Hepatic stellate cell (primary cell): ENCODE measurements at places on chromosomes 3 and 15.
A peak's percentile ranks its signal among the peaks of the same experiment; 100 is the strongest.

- peak; percentile 74 for DNase-seq
Measured at GRCh38 chr3:128278761-128279600, 125.7 kb downstream of the EEFSEC start.

DNA sequence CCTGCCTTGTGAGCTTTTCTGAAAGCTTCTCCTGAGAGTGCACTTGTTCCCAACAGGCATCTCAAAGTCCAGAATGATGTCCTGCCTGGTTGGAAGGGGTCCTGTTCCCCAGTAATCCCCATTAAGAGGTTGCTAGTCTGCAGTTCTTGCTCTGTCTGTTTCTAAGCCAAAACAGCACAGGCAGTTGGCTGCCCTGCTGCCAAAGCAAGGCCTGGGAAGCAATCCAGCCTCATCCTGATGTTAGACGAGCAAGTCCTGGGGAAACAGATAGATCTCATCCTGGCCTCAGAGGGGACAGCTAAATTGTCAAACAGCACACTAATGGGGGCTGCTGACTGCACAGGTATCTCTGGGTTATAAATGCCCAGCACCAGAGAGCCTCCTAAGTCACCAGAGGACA, 198.0 kb downstream of the EPHB1 start:
- DNase-seq = no peak

- DNase-seq = no peak
Measured at GRCh38 chr3:48247401-48247811, 6.5 kb downstream of the ZNF589 start.

GRCh38 chr3:116863822-116864589, 154.4 kb downstream of the TUSC7 start:
- peak; percentile 1 for DNase-seq

- DNase-seq = no peak
Measured at GRCh38 chr3:12879191-12879815, 37.9 kb upstream of the RPL32 start.

- peak; percentile 86 for DNase-seq
Measured at GRCh38 chr3:45986303-45986982, 9.2 kb downstream of the FYCO1 start.

DNA sequence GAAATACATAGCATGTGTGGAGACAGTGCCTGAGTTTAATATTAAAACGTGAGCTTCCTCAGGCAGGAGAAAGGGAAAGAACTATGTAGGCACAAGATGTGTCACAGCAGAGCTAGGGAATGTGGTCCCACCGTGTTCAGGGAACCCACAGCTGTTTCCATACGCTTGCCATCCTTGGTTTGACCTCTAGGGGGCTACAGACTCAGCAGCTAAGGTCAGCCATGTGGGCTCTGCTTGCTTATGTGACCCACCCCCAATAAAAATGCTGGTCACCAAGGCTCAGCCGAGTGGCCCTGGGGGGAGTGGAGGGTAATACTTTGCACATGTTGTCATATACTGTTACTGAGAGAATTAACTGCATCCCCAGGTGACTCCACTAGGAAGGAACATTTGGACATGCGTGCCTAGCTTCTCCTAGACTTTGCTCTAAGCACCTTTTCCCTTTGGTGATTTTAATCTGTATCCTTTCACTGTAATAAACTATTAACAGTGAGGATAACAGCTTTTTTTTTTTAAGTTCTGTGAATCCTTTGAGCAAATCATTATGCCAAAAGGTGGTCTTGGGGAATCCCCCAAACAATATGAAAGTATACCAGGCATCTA, 3.3 kb downstream of the TUBGCP5 start:
- peak; percentile 72 for DNase-seq

GRCh38 chr3:8338424-8338823, 163.2 kb upstream of the LMCD1 start:
- DNase-seq = no peak

GRCh38 chr15:85108136-85108535, 126.5 kb downstream of the PDE8A start:
- no peak for DNase-seq

DNA sequence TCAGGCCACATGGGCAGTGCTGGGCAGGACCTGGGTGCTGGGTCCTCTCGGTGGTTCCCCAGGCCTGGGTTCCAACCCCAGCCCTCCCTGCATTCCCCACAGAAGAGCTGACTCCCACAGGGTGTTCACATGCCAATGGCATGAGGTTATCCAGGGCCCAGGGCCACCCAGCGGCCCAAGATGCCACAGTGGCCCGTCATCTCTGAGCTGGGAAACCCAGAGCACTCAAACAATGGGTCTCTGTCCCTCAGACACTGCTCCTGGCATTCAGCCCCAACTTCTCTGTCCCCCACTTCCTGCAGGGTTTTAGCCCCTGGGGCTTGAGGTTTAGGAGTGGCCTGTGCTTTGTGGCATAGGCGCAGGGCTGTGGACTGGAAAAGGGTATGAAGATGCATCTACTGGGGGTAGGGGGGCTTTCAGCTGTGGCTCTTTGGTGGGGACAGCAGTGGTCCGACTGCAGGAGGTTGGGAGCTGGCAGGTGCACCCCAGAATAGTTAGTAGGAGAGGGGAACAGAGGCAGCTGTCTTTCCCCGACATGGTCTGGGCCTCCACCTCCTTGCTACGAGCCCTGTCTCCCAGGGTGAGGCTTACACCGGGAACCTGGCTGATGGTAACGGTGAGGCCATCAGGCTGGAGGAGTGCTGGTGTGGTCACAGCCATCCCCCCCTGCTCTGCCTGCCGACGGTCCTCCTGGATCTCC, 1.7 kb downstream of the CCDC9B start:
- DNase-seq = peak; percentile 94

DNA sequence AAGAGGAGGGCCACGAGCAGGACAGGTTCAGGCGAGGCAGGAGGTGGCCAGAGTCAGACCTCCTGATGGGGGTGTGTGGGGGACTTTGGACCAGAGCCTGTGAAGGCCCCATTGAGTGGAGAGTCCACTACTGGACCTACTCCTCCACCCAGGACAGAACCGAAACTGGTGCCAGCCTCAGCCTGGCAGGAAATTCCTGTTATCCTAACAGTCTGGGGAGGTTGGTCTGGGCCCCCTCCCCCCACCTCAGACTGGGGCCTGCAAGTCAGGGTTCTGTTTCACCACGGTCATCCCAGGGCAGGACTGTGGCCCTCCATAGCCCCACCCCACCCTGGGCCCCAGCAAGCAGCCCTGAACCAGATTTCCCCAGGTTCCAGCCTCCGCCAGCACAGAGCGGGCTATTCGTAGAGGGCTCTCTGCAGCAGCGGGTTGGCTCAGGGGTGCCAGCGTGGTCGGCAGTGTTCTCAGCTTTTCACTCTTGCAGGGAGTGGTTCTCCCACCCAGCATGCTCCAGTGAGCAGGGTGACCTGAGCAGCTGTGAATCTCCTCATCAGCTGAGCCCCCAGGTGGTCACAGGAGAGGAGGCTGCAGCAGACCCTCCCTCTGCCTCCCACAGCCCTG, 217.3 kb downstream of the TBC1D2B start:
- DNase-seq = no peak

- no peak for DNase-seq
Measured at GRCh38 chr3:65412588-65412987, 626.1 kb downstream of the MAGI1 start.

GRCh38 chr3:160016972-160017371, 28.3 kb downstream of the IL12A start:
- peak; percentile 18 for DNase-seq
